ENCODE measurements at places on chromosomes 11 and 22.

DNA sequence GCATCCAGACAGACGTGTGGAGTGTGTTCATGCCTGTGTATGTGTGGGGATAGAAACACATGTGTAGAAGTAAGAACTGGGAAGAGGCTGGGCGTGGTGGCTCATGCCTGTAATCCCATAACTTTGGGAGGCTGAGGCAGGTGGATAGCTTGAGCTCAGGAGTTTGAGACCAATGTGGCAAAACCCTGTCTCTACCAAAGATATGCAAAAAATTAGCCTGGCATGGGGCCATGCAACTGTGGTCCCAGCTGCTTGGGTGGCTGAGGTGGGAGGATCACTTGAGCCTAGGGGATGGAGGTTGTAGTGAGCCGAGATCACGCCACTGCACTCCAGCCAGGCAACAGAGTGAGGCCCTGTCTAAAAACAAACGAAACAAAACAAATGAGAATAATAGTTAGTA, 1166.6 kb downstream of the TBC1D22A start:
- DNase-seq = no peak

DNA sequence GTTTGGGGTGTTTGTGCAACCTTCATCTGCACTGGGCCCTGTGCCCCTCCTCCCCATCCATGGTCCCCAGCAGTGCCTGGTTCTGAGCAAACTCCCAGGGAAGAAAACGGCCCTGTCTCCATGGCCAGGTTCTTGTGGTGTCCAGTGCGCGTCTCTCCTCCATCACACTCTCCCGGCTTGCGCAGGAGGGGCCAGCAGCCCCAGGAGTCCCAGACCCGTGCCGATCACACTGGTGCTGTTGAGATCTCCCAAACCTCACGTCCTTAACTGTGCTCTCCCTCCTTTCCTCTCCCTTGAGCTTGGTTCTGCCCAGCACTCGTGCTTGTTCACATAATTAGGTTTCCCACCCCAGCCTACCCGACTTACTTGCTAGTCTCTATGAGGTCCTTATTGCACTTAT, 10.9 kb upstream of the GRK2 start:
- no peak for DNase-seq

GRCh38 chr11:89327885-89328284, 150.2 kb downstream of the TYR start:
- DNase-seq = peak; percentile 6

- DNase-seq = peak; percentile 95
Observed at GRCh38 chr22:29907753-29908515, 25.0 kb downstream of the MTMR3 start.

- peak; percentile 74 for DNase-seq
Observed at GRCh38 chr11:74929431-74930363, 19.2 kb downstream of the XRRA1 start.

DNA sequence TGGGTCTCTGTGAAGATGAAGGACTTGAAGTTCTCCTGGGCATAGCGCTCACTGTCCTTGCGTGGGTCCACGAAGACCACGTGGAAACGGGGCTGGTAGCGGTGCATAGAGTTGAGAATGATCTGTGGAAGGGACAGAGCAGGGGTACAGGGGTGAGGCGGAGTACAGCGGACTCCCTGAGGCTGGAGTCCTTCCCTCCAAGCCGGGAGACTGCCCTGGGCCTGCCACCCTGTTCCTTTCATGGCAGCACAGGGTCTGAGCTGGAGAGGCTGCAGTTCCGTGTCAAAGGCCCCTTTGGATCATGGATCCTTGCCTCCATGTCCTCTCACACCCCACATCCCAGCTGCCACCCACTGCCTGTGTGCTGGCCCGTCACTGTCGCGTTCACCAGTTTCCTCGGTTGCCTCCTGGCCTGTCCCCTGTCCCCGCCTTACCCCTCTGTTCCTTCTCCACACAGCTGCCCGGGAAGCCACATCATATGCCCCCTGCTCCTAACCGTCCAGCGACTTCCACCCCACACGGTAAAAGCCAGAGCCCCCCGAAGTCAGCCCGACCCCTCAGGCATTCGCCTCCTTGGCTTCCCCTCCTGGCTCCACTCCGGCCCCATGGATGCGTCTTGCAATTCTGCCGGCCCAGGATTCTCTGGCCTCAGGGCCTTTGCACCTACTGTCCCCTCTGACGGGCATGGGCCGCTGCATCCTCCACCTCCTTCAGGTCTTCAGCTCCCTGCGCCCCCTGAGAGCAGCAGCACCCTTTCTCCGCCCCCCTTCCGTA, 3.4 kb upstream of the NUDT8 start:
- no peak for DNase-seq

All from COLO829 (cell line).